Ascending aorta (tissue), 2 donors: ENCODE measurements at places on chromosomes 3 and 15. TPM values are rescaled to one million over a fixed set of nuclear protein-coding genes. Genes with fewer than 3 reads are reported as not detected.

DNA sequence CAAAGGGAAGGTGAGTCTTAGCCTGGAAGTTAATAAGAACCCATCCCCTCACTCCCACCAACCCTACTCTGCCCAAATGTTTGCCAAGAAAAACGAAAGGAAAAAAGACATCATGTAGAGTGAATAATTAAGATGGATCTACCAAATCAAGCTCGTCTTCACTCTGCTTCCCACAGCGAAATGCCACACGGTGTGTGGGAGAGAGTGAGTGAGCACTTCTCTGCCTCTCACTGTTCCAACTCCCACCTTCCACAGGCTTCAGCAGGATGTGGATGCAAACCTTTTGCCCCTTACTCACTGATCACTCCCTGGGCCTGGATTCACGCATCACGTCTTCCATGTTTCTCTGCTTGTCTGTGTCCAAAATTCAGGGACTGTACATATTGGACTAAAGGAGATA is 85.4 kb downstream of the WDR76 start:
- H3K36me3 ChIP-seq = no peaks in the 10 kb centered on the region
- peaks cover 14% of the 10 kb centered on the region for H3K4me1 ChIP-seq
- H3K27me3 ChIP-seq = no peaks in the 10 kb centered on the region
- no peak for DNase-seq

GRCh38 chr15:59333401-59334075 is 39.1 kb downstream of the MYO1E start:
- no peak overlapping the region for H3K4me3 ChIP-seq
- H3K27me3 ChIP-seq = no peaks in the 10 kb centered on the region
- no peak for DNase-seq

DNA sequence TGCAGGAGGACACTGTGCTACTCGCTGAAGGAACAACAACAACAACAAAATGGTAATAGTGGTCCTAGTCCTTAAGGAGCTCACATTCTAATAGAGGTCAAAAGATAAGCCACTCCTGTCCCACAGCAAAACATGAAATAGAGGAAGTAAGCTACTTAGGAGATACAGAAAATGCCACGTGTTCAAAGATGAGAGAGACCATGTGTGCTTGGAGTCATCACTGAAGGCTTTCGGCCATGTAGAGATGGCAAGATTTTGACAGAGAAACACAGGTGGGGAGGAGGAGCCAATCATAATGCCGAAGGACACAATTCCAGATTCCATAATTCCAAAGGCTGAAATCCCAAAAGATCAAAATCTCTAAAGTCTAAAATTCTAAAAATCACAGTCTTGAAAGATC is 24.8 kb upstream of the RIOX2 start:
- H3K36me3 ChIP-seq = no peaks in the 10 kb centered on the region
- no peak overlapping the region for H3K4me3 ChIP-seq
- no peak overlapping the region for H3K27ac ChIP-seq
- no peak for DNase-seq
- no peaks in the 10 kb centered on the region for H3K27me3 ChIP-seq

DNA sequence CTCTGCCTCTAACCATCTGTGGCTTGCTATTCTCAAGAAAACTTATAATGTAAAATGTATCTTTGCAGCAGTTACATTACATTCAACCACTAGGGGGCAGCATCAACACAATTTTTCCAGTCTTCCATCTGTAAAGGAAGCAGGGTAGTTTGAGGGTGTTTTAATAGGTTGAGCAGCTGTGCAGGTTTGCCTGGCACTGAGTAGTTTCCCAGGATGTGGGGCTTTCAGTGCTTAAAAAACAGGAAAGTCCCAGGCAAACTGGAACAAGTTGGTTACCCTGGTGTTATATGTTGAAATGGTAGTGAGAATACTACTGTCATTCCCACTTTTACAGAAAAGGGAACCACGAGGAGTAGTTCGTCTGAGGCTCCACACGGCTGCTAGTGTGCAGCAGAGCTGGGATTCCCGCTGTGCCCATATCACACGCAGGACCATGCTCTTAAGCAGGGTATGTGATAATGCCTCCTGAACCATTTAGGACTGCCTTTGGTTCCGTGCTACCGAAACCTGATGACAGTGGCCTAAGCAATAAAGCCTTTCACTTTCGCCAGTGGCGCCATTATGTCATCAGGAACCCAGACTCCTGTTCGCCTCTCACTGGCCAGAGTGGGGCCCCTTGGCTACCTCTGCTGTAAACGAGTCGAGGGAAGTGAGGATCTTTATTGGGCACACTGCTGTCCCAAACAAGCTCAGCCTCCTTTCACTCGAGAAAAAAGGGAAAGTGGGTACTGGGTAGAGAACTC is 64.7 kb upstream of the ZBTB38 start:
- no peaks in the 10 kb centered on the region for H3K4me1 ChIP-seq
- no peak overlapping the region for H3K27ac ChIP-seq
- H3K4me3 ChIP-seq = no peak overlapping the region
- no peaks in the 10 kb centered on the region for H3K36me3 ChIP-seq
- no peaks in the 10 kb centered on the region for H3K27me3 ChIP-seq
- DNase-seq = no peak

- DNase-seq = no peak
- no peak overlapping the region for H3K4me3 ChIP-seq
- H3K27me3 ChIP-seq = no peaks in the 10 kb centered on the region
- H3K36me3 ChIP-seq = no peaks in the 10 kb centered on the region
- H3K27ac ChIP-seq = no peak overlapping the region
Observed at GRCh38 chr3:148845756-148846395, 18.3 kb downstream of the CPB1 start.

- DNase-seq = no peak
- H3K4me1 ChIP-seq = peaks cover 14% of the 10 kb centered on the region
- no peak overlapping the region for H3K27ac ChIP-seq
- H3K36me3 ChIP-seq = peaks cover 15% of the 10 kb centered on the region
- no peaks in the 10 kb centered on the region for H3K27me3 ChIP-seq
- H3K4me3 ChIP-seq = peak overlapping the region; percentile 66
Observed at GRCh38 chr15:34791701-34792100, 3.6 kb downstream of the ACTC1 start.

GRCh38 chr15:92462424-92463125 is 68.9 kb downstream of the ST8SIA2 start:
- H3K36me3 ChIP-seq = no peaks in the 10 kb centered on the region
- H3K4me1 ChIP-seq = no peaks in the 10 kb centered on the region
- DNase-seq = no peak

- H3K27ac ChIP-seq = no peak overlapping the region
- no peaks in the 10 kb centered on the region for H3K4me1 ChIP-seq
- H3K36me3 ChIP-seq = no peaks in the 10 kb centered on the region
- no peak overlapping the region for H3K4me3 ChIP-seq
Observed at GRCh38 chr3:168091302-168091858, 4.3 kb downstream of the GOLIM4 start.

- no peak overlapping the region for H3K27ac ChIP-seq
- H3K4me1 ChIP-seq = peaks cover 19% of the 10 kb centered on the region
- H3K36me3 ChIP-seq = no peaks in the 10 kb centered on the region
- no peaks in the 10 kb centered on the region for H3K27me3 ChIP-seq
Observed at GRCh38 chr15:92662762-92663161, 7.2 kb upstream of the FAM174B start.

- H3K27ac ChIP-seq = peak overlapping the region; percentile 96
- H3K36me3 ChIP-seq = peaks cover 32% of the 10 kb centered on the region
- peaks cover 6% of the 10 kb centered on the region for H3K4me1 ChIP-seq
- DNase-seq = no peak
- H3K27me3 ChIP-seq = no peaks in the 10 kb centered on the region
- H3K4me3 ChIP-seq = no peak overlapping the region
Observed at GRCh38 chr3:49278548-49278947, 1.5 kb upstream of the C3orf62 start.

DNA sequence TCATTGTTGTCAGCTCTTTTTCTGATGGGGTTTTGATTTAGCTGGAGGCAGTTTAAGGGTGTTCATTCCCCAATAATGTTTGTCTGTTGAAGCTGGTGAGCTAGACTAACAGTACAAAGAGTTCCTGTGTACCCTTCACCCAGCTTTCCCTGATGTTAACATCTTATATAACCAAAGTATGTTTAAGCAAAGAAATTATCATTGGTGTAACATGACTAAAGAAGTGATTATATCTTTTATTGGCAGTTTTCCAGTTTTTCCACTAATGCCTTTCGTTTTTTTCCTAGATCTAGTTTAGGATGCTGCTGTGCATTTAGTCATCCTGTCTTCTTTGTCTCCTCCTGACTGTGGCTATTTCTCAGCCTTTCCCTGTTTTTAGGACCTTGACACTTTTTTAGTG is 165.6 kb downstream of the LPP start:
- no peaks in the 10 kb centered on the region for H3K36me3 ChIP-seq
- no peak overlapping the region for H3K27ac ChIP-seq
- H3K27me3 ChIP-seq = no peaks in the 10 kb centered on the region
- no peak for DNase-seq

DNA sequence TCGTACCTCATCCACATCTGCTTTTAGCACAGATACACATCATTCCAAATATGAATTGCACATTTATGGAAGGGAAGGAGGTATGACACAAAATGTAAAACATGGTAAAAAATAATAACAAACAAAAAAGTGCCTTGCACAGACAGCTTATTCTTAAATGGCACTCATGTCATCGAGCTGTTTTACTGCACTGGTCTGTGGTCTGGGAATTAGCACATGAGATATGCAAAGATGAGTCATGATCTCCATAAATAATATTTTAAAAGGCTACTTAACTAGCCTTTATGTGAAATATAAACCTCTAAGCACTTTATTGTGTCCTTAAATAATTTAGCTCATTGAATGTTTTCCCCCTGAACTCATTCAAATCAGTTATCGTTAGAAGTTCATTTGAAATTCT is 142.2 kb upstream of the ZNF385D start:
- H3K4me1 ChIP-seq = peaks cover 3% of the 10 kb centered on the region
- H3K27ac ChIP-seq = no peak overlapping the region
- H3K4me3 ChIP-seq = no peak overlapping the region
- H3K36me3 ChIP-seq = no peaks in the 10 kb centered on the region

DNA sequence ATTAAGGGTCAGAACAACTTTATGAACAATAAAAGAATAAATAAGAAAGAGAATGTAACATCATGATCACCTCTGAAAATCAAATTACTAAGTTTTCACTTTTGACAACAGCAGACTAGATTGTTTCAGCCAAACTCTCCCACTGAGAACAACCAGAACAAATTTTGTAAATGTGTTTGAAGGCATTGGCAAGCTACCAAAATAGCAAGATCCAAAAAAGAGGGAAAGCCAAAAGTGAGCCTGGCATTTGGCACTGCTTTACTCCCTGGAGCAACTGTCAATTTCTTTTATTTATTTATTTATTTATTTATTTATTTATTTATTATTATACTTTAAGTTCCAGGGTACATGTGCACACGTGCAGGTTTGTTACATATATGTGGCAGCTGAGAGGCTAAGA is 67.2 kb downstream of the CFAP44 start:
- no peaks in the 10 kb centered on the region for H3K27me3 ChIP-seq
- no peaks in the 10 kb centered on the region for H3K36me3 ChIP-seq
- H3K4me3 ChIP-seq = no peak overlapping the region
- no peak for DNase-seq

GRCh38 chr3:162945626-162946025 is 1449.0 kb downstream of the OTOL1 start:
- H3K36me3 ChIP-seq = no peaks in the 10 kb centered on the region
- no peak overlapping the region for H3K4me3 ChIP-seq
- DNase-seq = no peak
- no peak overlapping the region for H3K27ac ChIP-seq

- H3K4me1 ChIP-seq = no peaks in the 10 kb centered on the region
- no peak for DNase-seq
- no peaks in the 10 kb centered on the region for H3K27me3 ChIP-seq
- no peaks in the 10 kb centered on the region for H3K36me3 ChIP-seq
- no peak overlapping the region for H3K27ac ChIP-seq
Observed at GRCh38 chr3:15341030-15341726, 8.8 kb upstream of the SH3BP5 start.

- no peaks in the 10 kb centered on the region for H3K27me3 ChIP-seq
- DNase-seq = no peak
- no peak overlapping the region for H3K4me3 ChIP-seq
- H3K27ac ChIP-seq = no peak overlapping the region
Observed at GRCh38 chr3:50478051-50478450, 25.4 kb downstream of the CACNA2D2 start.

GRCh38 chr15:94335616-94336015 is 104.3 kb downstream of the MCTP2 start:
- H3K4me1 ChIP-seq = no peaks in the 10 kb centered on the region
- DNase-seq = no peak

DNA sequence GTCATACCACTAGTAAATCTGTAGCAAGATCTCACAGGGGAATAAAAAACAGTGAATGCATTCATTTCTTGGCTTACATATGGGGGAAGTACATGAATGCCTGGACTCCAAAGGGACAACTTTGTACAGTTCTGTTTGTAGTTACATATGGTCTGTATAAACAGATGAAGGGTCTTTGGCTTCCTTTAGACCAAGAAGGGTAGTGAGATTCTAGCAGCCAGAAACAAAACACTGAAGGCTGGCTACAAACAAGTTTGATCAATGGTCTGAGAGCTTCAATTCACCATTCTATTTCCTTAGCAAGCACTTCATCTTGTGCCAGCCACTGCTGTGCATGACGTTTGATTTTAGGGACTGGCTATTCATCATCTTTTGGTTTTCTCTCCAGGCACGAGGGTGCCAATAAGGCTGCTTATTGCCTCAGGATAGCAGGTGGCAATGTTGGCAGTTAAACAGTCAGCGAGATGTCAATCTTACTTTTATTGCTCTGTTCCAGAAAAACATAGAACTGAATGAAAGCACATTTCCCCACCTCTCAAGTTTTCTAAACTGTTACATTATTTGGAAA is 313.7 kb upstream of the COL8A1 start:
- DNase-seq = no peak
- H3K4me1 ChIP-seq = no peaks in the 10 kb centered on the region
- H3K27ac ChIP-seq = no peak overlapping the region
- no peaks in the 10 kb centered on the region for H3K27me3 ChIP-seq
- H3K36me3 ChIP-seq = no peaks in the 10 kb centered on the region
- no peak overlapping the region for H3K4me3 ChIP-seq

- H3K4me1 ChIP-seq = no peaks in the 10 kb centered on the region
- DNase-seq = no peak
Observed at GRCh38 chr3:55895897-55896566, 408.9 kb upstream of the WNT5A start.

GRCh38 chr15:62068071-62068809 is 1.5 kb downstream of the C2CD4A start:
- H3K36me3 ChIP-seq = no peaks in the 10 kb centered on the region
- H3K4me1 ChIP-seq = peaks cover 7% of the 10 kb centered on the region
- no peaks in the 10 kb centered on the region for H3K27me3 ChIP-seq
- H3K4me3 ChIP-seq = peak overlapping the region; percentile 79
- no peak overlapping the region for H3K27ac ChIP-seq

GRCh38 chr3:42505849-42506410 is 3.5 kb downstream of the VIPR1 start:
- no peak for DNase-seq
- H3K4me1 ChIP-seq = peaks cover 2% of the 10 kb centered on the region
- H3K27me3 ChIP-seq = no peaks in the 10 kb centered on the region
- no peak overlapping the region for H3K27ac ChIP-seq
- H3K36me3 ChIP-seq = no peaks in the 10 kb centered on the region
- H3K4me3 ChIP-seq = no peak overlapping the region

LTF gene
- 1.4 TPM for total RNA-seq

PLSCR4 gene
- total RNA-seq = 87.2 TPM

DYNLT2B gene
- total RNA-seq = not detected

PCNP gene
- total RNA-seq = 50.8 TPM

RASGRP1 gene
- total RNA-seq = not detected

PIERCE2 gene
- not detected for total RNA-seq

PLIN1 gene
- 39.3 TPM for total RNA-seq

ASB14 gene
- total RNA-seq = not detected

TRPM1 gene
- not detected for total RNA-seq

MUC20 gene
- total RNA-seq = 52.0 TPM

SLC22A14 gene
- not detected for total RNA-seq

PRKAR2A gene
- total RNA-seq = 148 TPM
